ENCODE measurements at places on chromosomes 3 and 15. TPM values are rescaled to one million over a fixed set of nuclear protein-coding genes. Genes with fewer than 3 reads are reported as not detected.

- H3K27ac ChIP-seq, result peak overlapping the region; percentile 73
- no peaks in the 10 kb centered on the region for H3K27me3 ChIP-seq
- no peak overlapping the region for H3K4me3 ChIP-seq
These were observed 174.3 kb downstream of the SMAD6 start for GRCh38 chr15:66876421-66876730.

GRCh38 chr3:40701016-40701588, 176.3 kb downstream of the ZNF621 start:
- H3K4me1 ChIP-seq, result no peaks in the 10 kb centered on the region
- DNase-seq, result no peak
- H3K36me3 ChIP-seq, result no peaks in the 10 kb centered on the region
- no peaks in the 10 kb centered on the region for H3K27me3 ChIP-seq

The RBSN gene
- 28.9 TPM for total RNA-seq

The ZBTB47 gene
- 145 TPM for total RNA-seq

The TMEM207 gene
- not detected for total RNA-seq

The C2CD4B gene
- total RNA-seq, result 1.9 TPM

The NTRK3 gene
- 0.61 TPM for total RNA-seq

The CIAO2A gene
- 50.8 TPM for total RNA-seq

Measured in gastrocnemius medialis (tissue), 4 donors.